Cortex of kidney (tissue), 1 donor: ENCODE measurements at places on chromosomes 3 and 15.

DNA sequence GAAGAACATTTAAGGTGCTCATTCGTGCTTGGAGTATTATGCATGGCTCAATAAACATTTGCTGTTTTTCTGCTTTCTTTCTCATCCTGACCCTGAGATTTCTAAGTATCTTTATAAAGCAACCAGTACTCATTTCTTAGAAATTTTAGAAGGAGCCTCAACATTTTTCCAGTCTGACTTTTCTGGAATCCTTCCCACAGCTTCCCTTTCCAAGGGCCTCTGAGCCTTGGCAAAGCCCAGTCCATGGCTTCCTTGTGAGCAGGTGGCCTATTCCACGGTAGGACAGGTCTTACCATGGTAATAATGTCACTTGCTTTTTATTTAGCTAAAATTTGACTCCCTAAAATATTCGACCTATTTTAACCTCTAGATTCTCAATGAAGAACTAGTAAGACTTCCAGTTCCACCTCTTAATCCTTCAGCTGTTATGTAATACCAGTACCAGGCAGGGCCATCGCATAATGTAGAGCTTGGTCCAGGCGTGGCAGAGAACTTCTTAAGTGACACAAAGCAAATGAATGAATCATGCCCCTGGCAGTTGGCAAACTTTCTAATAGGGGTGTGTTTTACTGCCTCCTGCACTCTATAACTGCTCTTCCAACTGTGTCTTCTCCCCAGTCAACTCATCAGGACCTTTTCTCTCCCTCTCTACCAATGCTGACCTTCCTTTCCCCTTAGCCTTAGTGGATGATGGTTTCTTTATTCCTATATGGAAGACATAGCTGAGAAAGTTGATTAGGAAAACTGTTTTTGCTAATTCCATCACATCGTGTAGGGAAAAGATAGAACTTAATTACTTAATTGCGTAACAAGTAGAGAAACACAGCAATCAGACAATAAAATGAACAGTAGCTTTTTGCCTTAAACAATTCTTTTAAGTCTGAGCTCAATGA, 894 bp upstream of the TM4SF4 start:
- no peak for DNase-seq

DNA sequence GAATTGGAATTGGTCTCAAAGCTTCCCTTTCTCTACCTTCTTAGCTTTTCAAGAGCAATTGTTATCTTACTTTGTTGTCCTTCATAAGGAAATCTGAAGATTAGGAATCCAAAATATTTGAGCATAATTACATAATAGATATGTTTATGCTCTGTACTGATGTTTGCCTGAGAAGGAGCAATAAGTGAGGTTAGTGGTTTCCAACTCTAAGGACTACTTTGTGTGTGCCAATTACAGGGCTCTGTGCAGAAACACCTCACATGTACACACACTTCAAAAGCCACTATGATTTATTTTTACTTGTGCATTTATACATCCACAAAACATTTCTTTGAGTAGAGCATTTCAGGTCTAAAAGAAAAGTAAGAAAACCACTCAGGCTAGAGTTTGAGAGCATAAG, 49.9 kb downstream of the MME start:
- DNase-seq: no peak

DNA sequence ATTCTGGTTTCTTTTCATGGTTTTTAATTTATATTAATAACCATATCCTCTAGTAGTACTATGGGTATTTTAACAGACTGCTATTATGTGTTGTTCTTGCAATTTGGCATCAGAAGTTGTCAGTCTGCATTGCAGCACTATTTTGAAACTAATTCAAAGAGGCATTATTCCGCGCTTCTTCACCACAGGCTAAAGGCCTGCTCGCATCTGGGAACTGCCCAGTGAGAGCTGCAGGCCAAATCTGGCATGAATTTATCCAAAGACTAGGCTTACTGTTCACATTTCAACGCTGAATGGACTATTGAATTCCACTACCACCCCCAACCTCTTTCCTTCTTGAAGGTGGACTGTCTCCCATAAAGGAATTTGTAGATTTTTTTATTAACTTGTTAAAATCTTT, 310.4 kb upstream of the NR2F2 start:
- DNase-seq: no peak

GRCh38 chr15:98614681-98615080, 33.7 kb upstream of the IGF1R start:
- DNase-seq: no peak

DNA sequence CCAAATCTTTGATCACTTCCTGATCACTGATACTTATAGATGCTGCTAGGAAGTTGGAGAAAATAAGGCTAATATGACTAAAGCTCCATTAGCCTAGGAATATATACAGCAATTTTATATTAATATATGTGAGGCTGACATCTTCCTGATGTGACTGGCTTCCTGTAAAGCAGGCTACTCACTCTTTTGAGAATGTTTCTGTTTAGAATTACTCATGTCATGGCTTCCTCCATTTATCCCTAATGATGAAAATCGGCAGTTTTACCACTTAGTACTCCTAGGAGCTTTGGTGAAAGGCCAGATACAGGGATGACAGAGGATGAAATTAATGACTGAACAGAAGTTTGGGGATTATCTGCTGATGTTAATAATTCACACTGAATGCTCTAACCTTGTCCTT, 3.9 kb upstream of the MAP1A start:
- DNase-seq: no peak

- DNase-seq: no peak
Measured at GRCh38 chr3:105347625-105348302, 18.9 kb upstream of the ALCAM start.

GRCh38 chr3:175851541-175851940, 992.4 kb downstream of the NAALADL2 start:
- no peak for DNase-seq
